Hematopoietic multipotent progenitor cell treated with erythropoietin and hydrocortisone succinate and interleukin-3 and kit ligand, for 17 days (in vitro differentiated cells): ENCODE measurements at places on chromosomes 4 and X.

- peak; percentile 38 for DNase-seq
These were observed 120.6 kb upstream of the JADE1 start for GRCh38 chr4:128688846-128689437.

- DNase-seq = no peak
These were observed 3.5 kb downstream of the SPOCK3 start for GRCh38 chr4:167230744-167231143.

DNA sequence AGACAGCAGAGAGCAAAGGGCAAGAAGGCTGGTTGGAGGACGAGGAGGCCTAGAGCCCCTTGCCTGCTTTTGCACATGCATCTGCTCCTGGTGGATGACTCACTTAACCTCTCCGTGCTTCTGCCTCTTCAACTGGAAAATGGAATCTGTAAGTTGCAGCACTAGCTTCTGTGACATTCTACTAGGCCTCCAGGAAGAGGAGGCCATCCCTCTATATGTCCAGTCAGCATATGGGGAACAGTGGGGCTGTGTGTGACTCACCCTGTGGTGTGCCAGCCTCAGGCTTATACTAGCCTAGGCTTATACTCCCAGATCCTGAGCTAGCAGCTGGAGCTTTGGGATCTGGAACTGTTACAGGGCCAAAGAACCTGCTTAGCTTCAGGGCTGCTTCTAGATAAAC lies 36.0 kb downstream of the RTL9 start:
- DNase-seq = no peak

- DNase-seq = no peak
These were observed 180.4 kb downstream of the CPEB2 start for GRCh38 chr4:15182600-15183220.

DNA sequence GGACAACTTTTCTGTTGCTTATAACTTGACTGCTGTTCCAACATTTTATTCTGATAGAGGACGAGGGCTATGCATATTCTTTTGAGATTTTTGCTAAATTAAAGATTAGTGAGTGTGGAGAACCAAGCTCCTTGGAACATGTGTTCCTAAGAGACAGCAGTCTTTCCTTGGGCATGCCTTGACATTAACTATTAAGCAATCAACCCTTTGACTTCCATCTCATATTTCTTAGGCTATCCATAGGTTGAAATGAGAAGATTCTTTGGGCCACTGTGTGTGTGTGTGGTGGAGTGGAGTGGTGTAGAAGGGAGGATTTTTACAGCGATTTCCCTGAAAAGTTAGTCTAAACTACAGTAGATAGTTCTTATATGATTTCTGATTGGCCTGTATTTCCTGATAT lies 127.4 kb upstream of the POF1B start:
- no peak for DNase-seq

- no peak for DNase-seq
These were observed 9.5 kb downstream of the XPNPEP2 start for GRCh38 chrX:129748305-129748704.

DNA sequence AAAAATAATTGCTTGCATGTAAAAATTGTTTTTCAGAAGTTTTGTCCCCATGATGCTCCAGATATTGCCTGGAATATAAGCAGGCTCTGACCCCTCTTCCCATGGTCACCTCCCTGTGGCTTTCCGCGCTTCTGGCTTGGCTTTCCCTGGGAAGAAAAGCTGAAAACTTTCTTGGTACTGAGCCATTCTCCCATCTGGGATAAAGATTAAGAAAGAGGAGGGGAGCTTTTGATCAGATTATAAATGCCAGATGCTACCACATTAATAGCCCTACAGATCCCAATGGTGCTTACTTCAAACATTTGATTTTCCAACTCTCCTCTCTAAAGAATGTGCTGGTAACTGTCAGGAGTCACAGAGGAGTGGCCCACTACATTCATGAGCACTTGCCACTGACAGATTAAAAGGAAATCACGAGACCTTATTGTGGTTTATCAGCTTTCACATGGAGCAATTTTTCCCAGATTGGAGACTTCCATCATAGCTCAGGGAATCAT lies 54.4 kb upstream of the GAB1 start:
- DNase-seq = no peak

DNA sequence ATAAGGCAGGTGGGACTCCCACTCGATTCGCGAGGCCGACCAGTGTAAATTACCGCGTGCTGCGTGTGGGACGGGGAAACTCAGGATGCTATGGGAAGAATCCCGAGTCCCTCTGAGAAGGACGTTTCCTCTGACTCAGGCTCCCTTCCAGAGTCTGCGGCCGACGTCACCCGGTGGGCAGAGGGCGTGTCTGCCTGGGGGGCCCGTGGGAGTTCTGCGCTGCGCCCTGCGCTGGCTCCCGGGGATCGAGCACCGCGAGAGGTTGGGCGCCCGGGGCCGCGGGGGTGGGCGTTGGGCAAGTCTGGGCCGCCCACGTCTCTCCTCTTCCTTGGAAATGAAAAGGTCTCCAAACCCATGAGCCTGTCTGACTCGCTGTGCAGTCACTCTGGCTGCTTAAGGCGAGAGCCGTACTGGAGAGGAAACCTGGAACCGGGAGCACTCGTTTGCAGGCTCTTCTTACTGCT lies 568 bp downstream of the NIPAL1 start:
- no peak for DNase-seq

DNA sequence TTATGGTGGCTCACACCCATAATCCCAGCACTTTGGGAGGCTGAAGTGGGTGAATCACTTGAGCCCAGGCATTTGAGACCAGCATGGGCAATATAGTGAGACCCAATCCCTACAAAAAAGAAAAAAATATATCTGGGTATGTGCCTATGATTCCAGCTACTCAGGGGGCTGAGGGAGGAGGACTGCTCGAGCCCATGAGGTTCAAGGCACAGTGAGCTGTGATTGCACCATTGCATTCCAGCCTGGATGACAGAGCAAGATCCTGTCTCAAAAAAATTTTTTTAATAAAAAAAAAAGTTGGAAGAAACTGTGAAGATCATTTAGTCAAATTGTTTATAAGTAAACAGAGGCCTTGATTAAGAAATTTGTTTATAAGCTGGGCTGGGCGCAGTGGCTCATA lies 39.7 kb downstream of the KLHL8 start:
- DNase-seq = no peak

DNA sequence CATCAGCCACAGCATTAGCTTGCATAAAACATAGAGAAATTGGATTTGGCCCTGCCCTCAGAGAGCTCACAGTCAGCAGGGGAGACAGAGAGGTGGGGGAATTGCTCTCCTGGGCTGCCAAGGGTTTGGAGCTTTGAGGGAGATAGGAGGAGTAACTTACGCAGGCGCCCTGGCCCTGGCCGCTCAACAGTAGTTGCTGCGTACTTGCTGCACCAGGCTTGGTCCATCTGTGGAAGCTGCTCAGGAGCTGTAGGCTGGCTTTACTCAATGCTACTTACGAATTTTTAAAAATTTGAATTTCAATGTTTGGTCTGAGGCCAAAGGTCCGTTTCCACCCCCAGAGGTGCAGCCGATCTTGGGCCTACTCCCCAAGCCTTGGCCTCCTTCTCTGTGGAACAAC lies 83.3 kb downstream of the CPZ start:
- no peak for DNase-seq

DNA sequence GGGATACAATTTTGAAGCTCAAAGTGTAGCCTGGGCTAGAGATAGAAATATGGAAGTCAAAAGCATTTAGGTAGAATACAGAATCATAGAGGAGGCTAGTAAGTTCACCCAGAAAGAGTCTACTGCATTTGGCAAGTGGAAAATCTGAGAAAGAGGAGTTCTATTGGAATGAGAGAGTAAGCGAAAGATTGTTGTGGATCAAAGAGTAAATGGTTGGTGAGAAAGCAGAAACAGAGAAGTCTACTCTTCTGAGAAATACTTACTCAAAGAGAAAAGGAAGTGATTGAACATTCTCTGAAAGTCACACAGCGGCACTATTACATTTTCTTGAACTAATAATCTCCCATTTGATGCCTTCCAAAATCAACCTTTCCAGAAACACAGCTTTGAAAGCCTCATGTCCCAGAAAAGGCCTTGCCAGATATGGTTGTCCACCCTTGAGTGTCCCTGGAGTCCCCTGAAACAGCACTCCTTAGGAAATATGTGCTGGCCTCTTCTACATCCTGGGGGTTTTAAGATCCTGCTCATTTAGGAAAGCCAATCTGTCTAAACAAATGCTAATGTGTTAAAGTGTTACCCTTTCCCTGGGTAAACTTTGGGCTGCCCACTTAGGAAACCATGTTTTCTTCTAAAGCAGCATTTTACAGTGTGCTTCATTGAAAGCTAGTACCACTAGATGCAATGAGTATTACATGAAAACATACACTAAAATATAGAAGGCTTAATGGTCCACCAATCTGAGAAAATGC lies 132.6 kb downstream of the INPP4B start:
- DNase-seq = no peak

- DNase-seq = peak; percentile 69
These were observed at the start of gene GDI1 for GRCh38 chrX:154436983-154437752. TSS of gene GDI1 (plus strand) at chrX:154437154. CDS start at chrX:154437255, 101 bp downstream.

DNA sequence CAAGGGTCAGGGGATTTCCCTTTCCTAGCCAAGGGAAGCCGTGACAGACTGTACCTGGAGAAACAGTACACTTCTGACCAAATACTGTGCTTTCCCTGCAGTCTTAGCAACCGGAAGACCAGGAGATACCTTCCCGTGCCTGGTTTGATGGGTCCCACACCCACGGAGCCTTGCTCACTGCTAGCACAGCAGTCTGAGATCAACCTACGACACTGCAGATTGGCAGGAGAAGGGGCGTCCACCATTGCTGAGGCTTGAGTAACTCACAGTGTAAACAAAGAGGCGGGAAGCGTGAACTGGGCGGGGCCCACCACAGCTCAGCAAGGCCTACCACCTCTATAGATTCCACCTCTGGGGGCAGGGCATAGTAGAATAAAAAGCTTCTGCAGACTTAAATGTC lies 48.7 kb upstream of the SRD5A3 start:
- DNase-seq = no peak

- no peak for DNase-seq
These were observed 469.0 kb upstream of the BOD1L1 start for GRCh38 chr4:14096396-14096965.

DNA sequence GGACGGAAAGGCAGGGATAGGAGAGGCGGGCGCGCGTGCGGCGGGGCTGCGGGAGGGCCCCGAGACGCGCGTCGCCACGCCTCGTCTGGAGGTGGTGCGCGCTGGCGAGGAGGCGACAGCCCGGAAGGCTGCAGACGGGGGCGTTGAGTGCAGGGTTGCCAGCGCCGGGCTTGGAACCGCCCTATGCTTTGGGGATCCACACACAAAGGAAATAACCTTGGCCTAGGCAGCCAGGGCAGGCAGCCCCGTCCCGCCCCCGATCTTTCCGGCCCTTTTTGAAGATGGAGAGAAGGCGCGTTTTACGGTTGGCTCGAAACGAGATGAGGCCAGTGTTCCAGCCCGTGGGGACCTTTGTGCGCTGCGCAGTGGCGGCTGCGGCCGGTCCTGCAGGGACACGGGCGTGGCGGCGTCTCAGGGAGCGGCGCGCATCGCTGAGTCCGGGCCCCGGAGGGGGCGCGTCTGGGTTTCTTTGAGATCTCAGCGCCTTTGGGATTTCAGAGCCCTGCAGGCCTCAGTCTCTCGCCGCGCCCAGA lies 50.8 kb upstream of the TRIM2 start:
- no peak for DNase-seq

DNA sequence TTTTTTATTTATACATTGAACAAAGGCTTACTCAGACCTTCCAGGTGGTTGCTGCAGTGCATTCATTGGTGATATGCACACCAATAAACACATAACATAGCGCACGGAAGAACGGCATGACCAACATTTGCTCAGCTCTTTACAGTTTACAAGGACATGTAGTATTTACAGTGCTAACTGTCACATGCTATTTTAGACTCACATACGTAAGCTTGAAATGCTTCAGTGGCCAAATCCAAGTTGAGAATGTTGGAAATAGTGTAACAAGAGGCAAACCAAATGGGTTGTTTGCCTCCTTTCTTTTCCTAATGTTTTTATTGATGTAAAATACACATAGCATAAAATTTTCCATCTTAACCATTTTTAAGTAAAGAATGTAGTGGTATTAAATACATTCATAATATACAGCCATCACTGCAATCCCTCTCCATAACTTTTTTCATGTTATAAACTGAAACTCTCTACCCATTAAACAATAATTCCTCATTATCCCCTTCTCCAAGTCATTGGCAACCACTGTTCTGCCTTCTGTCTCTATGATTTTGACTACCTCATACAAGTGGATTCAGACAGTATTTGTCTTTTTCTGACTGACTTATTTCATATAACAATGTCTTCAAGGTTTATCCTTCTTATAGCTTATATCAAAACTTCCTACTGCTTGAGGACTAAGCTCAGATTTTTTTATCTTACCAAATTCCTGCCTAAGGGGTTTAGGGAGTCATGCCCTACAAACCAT lies 1722.9 kb upstream of the AGA start:
- no peak for DNase-seq

- no peak for DNase-seq
These were observed at the start of gene FAAH2 for GRCh38 chrX:57286507-57287251. TSS of gene FAAH2 (plus strand) at chrX:57286706. CDS start at chrX:57286826, 120 bp downstream.

DNA sequence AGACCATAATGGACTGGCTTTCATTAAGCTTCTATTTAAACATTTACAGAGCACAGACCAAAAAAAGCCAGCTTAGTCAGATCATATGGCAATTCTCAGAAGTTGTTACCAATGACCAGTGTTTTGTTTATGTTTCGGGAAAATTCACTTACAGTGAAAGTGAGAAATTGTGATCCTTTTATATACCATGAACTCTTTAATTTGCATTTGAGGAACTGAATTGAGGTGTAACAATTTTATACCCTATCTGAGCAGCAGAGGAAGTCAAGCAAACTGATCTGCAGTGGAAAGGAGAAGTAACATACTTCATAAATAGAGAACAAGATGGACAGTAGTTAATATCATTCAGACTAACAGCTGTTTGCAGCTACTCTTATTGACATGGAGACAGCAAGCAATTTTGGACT lies 97.1 kb downstream of the TMA16 start:
- DNase-seq = no peak

DNA sequence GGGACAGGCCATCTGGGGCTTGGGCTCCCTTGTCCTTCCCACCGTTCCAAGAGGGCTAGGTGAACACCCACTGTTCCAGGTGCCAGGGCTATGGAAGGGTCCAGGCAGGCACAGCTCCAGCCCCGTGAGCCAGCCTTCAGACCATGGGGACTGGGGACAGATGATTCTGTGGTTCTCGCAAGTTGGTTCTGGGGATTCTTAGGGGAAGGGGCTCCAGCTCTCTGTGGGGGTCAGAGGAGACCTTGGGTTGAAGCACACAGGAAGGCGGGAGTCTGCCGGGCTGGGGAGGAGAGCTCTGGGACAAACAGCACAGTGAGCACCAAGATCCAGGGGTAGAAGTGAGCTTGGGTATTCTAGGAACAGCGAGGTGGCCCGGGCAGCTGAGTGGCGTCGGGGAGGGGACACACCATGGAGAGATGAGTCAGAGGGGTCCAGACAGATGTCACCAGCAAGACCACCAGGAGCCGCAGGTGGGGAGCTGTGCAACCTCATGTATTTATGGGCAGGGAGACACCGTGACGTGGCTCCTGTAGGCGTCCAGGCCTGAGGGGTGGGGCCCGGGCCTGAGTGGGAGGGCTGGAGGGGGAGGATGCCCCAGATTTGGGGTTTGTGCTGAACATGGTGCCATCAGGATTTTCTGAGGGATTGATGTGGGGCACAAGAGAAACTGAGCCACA lies 48.8 kb upstream of the HMX1 start:
- DNase-seq = no peak
